ENCODE measurements at places on chromosomes 11 and 22. TPM values are rescaled to one million over a fixed set of nuclear protein-coding genes. Genes with fewer than 3 reads are reported as not detected.

GRCh38 chr11:18394928-18395734 is 768 bp downstream of the LDHA start:
- peak; percentile 10 for DNase-seq

- DNase-seq, result no peak
Observed at GRCh38 chr11:12392672-12393071, 15.3 kb downstream of the PARVA start.

GRCh38 chr11:111417766-111418435 is 38.8 kb upstream of the POU2AF1 start:
- DNase-seq, result peak; percentile 41

Gene MYBPC3
- not detected for total RNA-seq

Gene RASD2
- total RNA-seq, result 6.2 TPM

Gene SHANK3
- total RNA-seq, result 18.3 TPM

Data from prostate gland (tissue), 2 donors.